H9 (cell line): ENCODE measurements at places on chromosomes 5 and 9. TPM values are rescaled to one million over a fixed set of nuclear protein-coding genes. Genes with fewer than 3 reads are reported as not detected.

DNA sequence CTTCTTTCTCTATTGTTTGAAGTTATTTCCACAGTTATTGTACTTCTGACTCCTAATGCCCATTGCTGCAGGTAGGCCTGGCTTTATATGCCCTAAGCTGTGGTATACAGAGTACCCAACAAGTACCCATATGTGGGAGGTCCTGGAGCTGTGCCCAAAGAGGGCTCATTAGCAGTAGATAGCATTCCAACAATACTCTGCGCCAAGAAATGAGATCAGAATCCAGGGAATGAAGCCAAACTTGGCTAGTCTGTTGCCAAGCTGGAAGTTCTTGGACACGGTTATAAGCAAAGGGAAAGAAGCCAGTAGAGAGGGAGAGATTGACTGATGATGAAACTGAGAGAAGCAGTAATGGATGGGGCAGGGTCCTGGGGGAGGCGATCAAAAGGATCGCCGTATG is 29.7 kb upstream of the FAM169A start:
- no peak for DNase-seq

- no peak for DNase-seq
Observed at GRCh38 chr9:138052322-138052615, 174.7 kb downstream of the CACNA1B start.

DNA sequence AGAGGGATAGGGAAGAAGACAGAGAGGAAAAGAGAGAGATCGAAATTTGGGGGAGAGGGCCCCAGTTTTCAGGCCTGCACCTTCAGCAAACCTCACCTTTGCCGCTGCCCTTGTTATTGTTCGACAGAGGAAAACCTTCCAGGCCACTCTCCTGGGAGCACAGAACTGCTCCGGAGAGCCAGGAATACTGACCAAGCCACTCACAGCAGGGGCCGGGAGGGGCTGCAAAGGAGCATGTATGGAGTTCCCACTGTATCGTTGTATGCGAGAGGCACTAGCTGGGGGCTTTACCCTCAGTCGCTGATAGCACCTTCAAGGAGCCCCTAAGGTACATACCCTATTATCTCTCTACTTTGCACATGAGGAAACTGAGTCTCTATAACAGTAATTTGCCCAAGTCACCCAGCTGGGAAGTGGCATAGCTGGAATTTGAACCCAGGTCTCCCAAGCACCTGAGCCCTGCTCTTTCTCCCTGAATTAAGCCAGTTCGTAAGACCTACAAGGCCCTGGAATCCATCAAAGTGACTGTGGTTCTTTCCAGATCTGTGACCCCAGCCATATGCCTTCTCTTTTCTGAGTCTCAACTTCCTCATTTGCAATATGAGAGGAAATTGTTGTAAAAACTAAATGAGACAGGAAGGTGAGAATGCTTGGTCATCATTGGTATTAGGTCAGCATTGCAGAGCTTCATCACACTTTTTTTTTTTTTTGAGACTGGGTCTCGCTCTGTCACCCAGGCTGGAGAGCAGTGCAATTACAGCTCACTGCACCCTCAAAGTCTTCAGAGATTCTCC is 21.0 kb upstream of the FOXE1 start:
- DNase-seq: no peak

- no peak for DNase-seq
Observed at GRCh38 chr5:54986269-54986654, 869 bp upstream of the ESM1 start.

- no peak for DNase-seq
Observed at GRCh38 chr5:36193746-36194145, 41.8 kb downstream of the SKP2 start.

The FBP2 gene
- total RNA-seq: not detected in 2 replicates

The DRD1 gene
- total RNA-seq: not detected in 2 replicates

The BTNL9 gene
- 0.88 and 0.96 TPM in 2 replicates for total RNA-seq

The RAD1 gene
- 39.5 and 41.0 TPM in 2 replicates for total RNA-seq

The TXNDC8 gene
- total RNA-seq: not detected in 2 replicates

The MED7 gene
- total RNA-seq: 10.7 and 10.8 TPM in 2 replicates

The BAAT gene
- total RNA-seq: 0.09 and 0.15 TPM in 2 replicates
